Activated CD4-positive, alpha-beta T cell treated with anti-CD3 and anti-CD28 coated beads, Interleukin-2, Interleukin-4, amounts not matched to agents 100 ng/mL and 50 ng/mL, durations not matched to agents 16 hours and 8 hours (primary cell): ENCODE measurements at places on chromosomes 13 and 19.

DNA sequence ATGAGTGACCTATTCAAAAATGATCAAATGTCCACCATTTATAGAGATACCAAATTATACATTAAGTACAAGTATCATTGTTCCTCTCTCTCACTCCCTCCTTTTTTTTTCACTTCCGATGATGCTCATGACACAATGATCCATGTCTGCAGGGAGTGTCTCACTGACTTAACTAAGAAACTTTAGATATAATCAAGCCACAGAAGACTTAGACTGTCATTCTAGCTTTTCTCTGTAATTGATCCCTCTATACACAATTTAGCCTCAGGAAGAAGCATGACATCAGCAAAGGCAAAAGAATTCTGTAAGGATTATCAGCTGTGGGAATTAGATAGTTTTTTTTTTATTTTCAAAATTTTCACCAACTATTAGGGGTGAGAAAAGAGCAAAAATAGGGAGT lies 734.9 kb upstream of the PCDH9 start:
- DNase-seq: no peak

DNA sequence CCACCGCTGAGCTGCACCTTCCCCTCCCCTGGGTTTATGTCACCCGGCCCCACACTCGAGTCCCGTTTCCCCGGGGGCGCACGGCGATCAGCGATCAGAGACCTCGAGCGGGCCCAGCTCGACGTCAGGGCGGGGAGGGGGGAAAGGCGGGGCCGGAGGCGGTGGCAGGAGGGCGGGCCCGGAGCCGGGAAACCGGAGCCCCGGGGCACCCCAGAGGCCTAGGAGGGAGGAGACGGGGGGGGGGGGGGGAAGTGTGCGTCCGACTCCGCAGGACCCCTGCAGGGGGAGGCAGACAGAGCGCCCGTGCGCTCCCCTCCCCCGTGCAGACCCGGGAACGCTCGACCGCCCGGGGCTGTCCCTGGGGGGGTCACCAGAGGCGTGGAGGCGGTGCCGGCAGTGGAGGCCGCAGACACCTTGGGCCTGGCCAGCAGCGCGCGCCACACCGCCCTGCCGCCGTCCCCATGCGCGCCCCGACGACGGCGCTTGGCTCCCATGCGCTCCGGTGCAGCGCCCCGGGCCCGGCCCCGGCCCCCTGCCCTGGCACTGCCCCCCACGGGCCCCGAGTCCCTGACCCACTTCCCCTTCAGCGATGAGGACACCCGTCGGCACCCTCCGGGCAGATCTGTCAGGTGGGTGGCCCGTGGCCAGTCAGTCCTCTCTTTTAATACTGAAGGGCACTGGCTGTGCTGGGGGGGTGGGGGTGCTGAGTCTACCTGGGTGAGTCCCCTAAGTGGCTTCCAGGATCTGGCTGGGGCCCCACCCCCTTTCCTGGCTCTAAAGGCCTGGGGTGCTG lies 11.8 kb downstream of the PDE4A start:
- no peak for DNase-seq

DNA sequence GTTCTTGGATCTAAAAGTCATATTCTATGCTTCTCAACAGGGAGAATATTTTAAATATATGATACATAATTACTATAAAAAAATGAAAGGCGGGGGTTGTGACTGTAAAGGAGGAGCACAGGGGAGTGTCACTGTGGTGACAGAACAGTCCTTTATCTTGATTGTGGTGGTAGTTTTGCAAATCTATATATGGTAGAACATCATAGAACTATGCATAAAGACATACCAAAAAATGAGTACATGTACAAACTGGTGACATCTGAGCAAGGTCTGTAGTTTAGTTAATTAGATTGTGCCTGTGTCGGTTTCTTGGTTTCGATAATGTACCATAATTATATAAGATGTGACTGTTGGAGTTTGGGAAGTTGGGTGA lies 38.7 kb upstream of the GARRE1 start:
- DNase-seq: no peak

GRCh38 chr13:113742445-113743120 lies 16.4 kb upstream of the TMEM255B start:
- no peak for DNase-seq

DNA sequence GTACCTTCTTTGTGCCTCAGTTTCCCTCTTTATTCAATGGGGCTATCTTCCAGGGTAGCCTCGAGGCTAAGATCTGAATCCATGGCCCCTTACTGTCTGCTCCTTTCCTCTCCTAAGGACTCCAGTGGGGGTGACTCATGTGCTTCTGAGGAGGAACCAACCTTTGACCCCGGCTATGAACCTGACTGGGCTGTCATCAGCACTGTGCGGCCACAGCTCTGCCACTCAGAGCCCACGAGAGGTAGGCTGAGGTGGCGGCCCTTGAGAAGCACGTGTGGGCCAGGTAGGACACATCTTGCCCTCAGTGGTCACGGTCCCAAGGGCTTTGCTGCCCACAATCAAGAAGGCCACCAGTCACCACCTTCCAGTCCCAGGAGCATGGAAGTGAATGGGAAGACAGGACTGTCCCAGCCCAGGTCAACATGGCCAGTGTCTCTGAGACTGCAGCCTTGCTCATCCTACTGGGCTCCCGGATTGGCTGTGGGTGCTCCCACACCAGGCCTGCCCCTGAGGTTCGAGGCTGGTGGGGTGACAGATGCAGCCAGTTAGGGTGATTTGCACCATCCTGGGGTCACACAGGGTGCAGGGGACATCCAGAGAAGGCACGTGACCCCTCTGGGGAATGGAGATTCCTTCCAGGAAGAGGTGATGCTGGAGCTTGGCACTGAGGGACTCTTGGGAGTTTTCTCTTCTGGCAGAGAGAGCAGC lies 2.8 kb downstream of the TBC1D17 start:
- no peak for DNase-seq

DNA sequence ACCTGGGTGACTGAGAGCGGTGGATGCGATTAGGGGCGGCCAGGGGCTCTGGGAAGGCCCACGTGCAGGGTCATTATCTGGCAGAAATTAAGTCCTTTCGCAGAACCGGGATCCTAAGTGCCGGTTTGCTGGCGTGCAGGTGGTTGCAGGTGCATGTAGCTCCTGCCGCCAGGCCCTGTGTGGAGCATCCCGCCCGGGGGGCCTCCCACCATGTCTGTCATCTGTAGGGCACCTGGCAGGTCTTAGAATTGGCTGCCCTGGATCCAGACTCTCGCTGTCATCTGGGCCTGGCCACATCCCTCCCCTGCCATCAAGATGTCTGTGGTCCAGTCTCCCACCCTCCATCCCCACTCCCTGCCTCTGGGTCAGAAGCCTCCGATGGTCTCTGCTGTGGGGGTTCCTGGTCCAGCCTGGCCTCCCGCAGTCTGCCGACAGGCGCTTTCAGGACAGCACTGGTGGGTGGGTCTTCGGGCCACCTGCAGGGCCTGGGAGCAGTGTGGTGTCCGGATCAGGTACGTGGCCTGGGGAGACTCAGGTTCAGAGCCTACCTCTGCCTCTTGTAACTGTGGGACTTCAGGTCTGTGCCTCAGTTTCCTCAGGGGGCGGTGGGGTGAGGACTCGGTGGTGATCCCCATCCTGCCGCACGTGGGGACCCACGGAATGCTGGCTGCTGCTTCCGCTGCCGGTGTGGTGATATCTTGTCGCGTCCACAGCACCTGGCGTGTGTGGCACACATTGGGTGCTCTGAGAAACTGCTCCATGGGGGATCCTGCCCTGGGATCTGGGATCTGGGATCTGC lies 5.4 kb downstream of the GNA11 start:
- no peak for DNase-seq

DNA sequence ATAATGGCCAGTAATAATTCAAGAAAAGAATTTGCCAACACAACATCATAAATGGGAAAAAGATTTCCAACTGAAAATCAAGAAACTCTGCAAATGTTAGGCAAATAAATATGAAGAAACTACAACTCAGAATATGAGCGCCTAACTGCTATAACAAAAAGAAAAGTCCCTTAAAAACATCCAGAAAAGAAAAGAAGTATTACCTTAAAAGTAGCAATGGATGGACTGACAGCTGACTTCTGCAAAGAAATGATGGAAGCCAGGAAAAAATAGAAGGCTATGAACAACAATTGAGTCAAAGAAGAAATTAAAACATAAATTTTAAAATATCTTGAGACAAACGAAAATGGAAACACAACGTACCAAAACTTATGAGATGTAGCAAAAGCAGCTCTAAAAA lies 482.3 kb upstream of the ZNF507 start:
- no peak for DNase-seq

- DNase-seq: no peak
Observed at GRCh38 chr19:1136201-1136600, 32.4 kb downstream of the GPX4 start.

- no peak for DNase-seq
Observed at GRCh38 chr19:55603581-55604292, 1.7 kb upstream of the ZNF865 start.

- DNase-seq: no peak
Observed at GRCh38 chr13:21913010-21913409, 242.1 kb downstream of the FGF9 start.

- DNase-seq: no peak
Observed at GRCh38 chr13:24574847-24575246, 62.3 kb upstream of the PARP4 start.

- DNase-seq: no peak
Observed at GRCh38 chr19:36151144-36152018, 866 bp downstream of the COX7A1 start.

DNA sequence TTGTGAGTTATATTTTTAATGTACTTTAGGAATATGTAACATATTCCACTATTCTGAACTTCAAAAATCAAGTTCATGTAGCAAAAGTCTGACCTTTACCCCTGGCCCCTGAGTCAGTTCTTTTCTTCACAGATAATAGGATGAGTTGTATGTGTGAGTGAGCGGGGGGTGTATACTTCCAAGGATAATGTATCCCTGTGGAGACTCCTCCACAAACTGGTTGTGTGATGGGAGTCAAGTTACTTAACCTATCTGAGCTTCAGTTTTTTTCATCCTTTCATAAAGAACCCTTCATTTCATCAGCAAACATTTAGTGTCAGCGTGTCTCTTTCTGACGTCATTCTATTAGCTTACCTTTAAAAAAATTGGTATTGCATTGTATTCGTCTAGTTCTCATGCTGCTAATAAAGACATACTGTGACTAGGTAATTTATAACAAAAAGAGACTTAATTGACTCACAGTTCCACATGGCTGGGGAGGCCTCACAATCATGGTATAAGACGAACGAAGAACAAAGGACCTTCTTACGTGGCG lies 288.1 kb upstream of the GPC6 start:
- no peak for DNase-seq

- DNase-seq: no peak
Observed at GRCh38 chr13:38970380-38971051, 20.1 kb downstream of the STOML3 start.

GRCh38 chr13:70842062-70842644 lies 733.9 kb upstream of the KLHL1 start:
- no peak for DNase-seq

- no peak for DNase-seq
Observed at GRCh38 chr19:33767898-33768413, 28.7 kb upstream of the KCTD15 start.

DNA sequence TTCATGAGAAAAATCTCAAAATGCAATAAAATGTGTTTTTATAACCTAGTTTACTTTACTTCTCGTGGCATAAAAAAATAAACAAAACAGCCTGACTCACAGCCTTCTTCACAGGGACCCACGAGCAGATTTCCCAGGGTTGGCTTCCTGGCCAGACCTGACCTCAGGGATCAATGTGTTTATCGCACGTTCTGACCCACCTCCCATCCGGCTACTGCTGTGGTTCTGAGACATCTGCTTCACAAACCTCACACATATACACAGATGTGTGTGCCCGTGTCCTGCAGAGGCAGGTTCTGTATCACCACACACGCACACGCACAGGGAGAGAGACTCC lies 118.3 kb downstream of the COL4A2 start:
- DNase-seq: no peak

DNA sequence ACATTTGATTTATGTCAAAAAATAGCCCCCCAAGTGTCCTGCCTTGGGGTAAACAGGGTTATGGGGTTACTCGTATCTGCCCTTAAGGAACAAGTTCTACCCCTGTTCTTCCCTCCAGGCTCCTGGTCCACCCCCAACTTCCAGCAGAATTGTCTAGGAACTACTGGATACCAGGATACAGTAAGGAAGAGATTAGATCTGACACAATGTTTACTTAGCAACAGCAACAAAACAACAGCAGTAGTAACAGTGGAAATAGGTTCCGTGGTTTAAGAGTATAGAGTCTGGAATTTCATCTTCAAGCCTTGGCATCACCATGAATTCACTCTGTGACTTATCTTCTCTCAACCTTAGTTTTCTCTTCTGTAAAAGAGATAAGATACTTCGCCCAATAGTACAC lies 1.7 kb upstream of the FAM98C start:
- DNase-seq: no peak

DNA sequence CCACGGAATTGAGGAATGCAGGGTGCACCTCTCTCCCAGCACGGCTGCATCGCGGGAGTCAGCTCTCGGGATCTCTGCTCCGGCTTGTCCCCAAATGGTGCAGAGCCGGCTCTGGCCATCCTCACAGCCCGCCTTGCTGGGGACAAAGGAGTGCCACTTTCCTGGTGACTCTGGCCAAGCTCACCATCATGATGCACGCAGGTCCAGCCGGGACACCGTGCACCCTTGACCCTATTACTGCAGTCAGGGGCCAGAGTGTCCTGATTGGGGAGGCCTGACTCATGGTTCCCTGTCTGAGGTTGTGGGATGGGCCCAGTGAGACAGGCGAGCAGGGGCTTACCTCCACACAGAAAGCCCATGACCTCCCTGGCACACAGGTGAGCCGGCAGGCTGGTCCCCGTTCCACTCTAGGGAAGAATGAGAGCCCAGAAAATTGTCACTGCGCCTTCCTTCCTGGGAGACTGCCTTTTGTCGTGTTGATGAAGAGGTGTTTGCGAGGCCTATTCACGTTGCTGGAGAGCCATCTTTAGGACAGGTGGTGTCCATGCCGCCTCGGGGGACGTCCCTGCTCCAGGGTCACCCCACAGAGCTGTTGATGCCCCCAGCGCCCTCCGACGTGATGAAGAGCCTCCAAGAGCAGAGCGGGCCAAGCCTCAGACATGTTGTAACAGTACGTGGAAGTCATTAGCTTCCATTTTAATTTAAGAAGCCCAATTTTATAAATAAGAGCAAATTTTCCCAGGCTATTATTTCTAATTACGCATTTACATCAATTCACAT lies 18.5 kb upstream of the VSTM2B start:
- no peak for DNase-seq

- no peak for DNase-seq
Observed at GRCh38 chr19:45090034-45090433, 2.9 kb upstream of the PPP1R37 start.

- no peak for DNase-seq
Observed at GRCh38 chr19:15540435-15540834, 32.1 kb downstream of the CYP4F22 start.
